Naive thymus-derived CD8-positive, alpha-beta T cell (primary cell): ENCODE measurements at places on chromosomes 7 and 10. TPM values are rescaled to one million over a fixed set of nuclear protein-coding genes. Genes with fewer than 3 reads are reported as not detected.

DNA sequence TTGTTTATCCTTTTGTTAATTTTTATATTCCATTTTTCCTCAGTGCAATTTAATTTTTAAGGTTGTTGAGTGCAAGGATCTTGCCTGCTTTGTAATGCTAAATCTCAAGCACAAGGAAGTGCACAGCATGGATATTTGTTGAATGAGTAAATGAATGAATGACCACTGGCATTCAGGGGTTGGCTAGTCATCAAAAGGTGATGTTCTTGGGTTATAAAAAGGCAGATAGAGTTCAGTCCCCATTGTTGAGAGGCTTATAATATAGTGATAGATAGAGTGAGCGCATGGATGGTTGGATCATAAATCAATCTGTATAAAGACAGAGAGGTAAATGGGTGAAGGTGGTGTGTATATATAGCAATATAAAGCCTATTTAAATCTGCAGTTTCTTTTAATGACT lies 193.2 kb upstream of the KLF6 start:
- no peaks in the 10 kb centered on the region for H3K27me3 ChIP-seq
- no peak overlapping the region for H3K27ac ChIP-seq
- H3K4me3 ChIP-seq, result no peak overlapping the region
- H3K4me1 ChIP-seq, result peaks cover 12% of the 10 kb centered on the region
- no peak for DNase-seq
- no peaks in the 10 kb centered on the region for H3K36me3 ChIP-seq

GRCh38 chr10:6146921-6147320 lies 55.8 kb upstream of the PFKFB3 start:
- DNase-seq, result no peak
- H3K4me1 ChIP-seq, result peaks cover 65% of the 10 kb centered on the region
- peak overlapping the region; percentile 28 for H3K27ac ChIP-seq
- no peak overlapping the region for H3K4me3 ChIP-seq
- H3K36me3 ChIP-seq, result no peaks in the 10 kb centered on the region
- H3K27me3 ChIP-seq, result no peaks in the 10 kb centered on the region

The HTR5A gene
- not detected for total RNA-seq

GRCh38 chr7:66110856-66111255 lies 3.8 kb upstream of the CRCP start:
- no peak overlapping the region for H3K27ac ChIP-seq
- H3K36me3 ChIP-seq, result no peaks in the 10 kb centered on the region
- no peak overlapping the region for H3K4me3 ChIP-seq
- DNase-seq, result no peak
- peaks cover 6% of the 10 kb centered on the region for H3K4me1 ChIP-seq

GRCh38 chr7:1985042-1985441 lies 247.7 kb downstream of the MAD1L1 start:
- no peak for DNase-seq
- peaks cover 5% of the 10 kb centered on the region for H3K36me3 ChIP-seq
- peak overlapping the region; percentile 15 for H3K27ac ChIP-seq
- no peaks in the 10 kb centered on the region for H3K27me3 ChIP-seq
- H3K4me1 ChIP-seq, result peaks cover 37% of the 10 kb centered on the region

The NANOS1 gene
- total RNA-seq, result 0.55 TPM
